ENCODE measurements at places on chromosomes 2 and 18.

- DNase-seq, result no peak
These were observed 24.9 kb downstream of the MERTK start for GRCh38 chr2:111923276-111923804.

DNA sequence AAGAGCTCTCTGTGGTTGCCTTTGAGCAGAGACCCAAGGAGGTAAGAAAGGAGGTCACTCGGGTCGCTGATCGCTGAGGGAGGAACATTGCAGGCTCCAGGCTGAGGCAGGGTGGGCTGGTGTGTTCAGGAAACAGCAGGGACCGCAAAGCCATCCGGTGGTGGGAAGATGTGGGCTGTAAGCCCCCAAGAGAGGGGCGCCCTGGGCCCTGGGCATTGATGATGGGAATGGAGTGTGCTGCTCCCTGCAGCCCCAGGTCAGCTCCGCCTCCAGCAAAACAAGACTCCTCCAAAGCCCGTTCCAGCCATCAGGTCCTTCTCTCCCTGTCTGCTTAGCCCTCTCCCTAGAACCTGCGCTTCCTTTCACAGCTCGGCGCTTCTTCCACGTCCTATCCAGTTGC, 229.7 kb downstream of the KLHL29 start:
- DNase-seq, result peak; percentile 68

DNA sequence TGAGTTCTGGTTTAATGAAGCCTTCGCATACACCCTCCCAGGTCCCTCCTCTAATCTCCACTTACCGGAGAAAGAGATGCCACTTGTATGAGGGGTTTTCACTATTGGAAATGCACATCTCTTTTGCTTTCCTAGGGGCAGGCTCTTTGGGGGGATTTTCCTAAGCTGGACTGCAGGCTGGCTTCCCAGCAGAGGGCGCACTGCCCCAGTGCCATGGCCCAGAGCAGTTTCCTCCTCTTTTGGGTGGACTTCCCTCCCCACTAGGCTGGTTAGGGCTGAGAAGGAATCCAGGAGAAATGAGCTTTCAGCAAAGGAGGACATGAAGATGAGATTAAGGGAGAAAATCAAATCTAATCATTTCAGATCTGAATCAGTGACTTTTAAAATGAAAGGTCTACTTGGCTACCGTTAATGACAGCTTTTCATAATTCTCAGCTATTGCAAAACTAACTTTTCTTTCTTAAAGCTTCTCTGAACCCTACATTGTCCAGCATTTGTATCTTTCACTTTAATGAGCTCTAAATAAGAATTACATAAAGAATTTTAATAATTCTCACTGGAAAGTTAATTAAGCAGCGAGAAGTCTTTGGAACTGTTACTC, 784.1 kb upstream of the FANCL start:
- DNase-seq, result no peak

- DNase-seq, result no peak
These were observed 209.2 kb downstream of the MCFD2 start for GRCh38 chr2:46706264-46706983.

- no peak for DNase-seq
These were observed 433 bp downstream of the SH3RF3 start for GRCh38 chr2:109129356-109129920.

DNA sequence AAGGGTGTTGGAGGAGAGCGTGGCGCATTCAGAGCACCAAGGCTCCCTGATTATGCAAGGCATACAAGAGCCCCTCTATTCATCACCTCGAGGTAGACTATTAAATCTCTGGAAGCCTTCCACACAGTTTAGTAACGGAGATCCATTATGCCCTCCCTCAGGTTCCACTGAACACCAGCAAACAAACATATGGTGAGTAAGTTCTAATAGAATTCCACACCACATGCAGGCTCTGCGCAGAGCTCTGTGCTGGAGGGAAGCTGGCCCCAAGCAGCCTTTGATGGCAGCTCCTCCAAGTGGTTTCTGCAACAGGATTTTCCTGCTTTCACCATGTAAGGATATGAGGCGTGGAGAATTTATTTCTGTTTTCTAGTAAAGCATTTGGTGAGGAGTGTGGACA, 238.6 kb downstream of the C1D start:
- no peak for DNase-seq

- DNase-seq, result no peak
These were observed 70.9 kb downstream of the PIEZO2 start for GRCh38 chr18:11078491-11078890.

DNA sequence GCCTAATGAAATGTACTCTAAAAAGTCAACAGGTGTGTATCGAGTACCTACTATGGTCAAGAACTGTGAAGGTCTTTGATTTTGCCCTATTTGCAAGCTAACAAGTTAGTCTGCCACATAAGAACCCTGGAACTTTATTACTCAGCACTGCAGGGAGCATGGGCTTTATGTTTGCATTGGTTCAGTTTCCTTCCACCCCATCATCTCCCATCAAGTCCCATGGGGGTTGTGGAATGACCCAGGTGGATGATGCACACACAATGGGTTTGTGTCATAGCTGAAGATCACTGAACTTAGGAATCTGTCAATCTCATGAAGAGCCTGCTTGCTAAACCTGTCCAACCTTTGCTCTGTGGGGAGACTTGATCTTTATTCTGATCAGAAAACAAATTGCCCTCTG, 265.5 kb downstream of the RPRM start:
- DNase-seq, result no peak

DNA sequence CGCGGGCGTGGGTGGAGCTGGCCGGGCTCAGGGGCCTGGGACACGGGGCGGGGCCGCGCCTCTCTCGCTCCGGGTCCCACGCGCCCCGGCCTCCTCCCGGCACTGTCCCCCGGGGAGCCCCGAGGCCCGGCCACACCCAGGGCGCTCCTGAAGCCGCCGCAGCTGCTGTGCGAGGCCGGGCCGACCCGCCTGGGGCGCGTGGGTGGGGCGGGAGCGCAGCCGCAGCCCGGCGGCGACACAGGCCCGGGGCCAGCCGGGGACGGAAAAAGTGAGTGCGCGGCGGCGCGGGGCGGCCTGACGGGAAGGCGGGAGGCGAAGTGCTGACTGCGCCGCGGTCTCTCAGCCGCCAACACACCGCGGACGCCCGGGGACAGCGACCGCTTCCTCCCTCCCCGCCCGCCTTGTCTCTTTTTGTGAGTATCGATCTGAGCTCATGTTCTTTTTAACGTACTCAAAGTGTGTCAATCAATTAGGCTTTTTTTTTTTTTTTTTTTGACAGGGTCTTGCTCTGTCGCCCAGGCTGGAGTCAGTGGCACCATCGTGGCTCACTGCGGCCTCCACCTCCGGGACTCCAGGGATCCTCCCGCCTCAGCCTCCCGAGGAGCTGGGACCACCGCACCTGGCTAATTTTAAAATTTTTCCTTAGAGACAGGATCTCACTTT, 14.5 kb downstream of the PDCD1 start:
- no peak for DNase-seq

DNA sequence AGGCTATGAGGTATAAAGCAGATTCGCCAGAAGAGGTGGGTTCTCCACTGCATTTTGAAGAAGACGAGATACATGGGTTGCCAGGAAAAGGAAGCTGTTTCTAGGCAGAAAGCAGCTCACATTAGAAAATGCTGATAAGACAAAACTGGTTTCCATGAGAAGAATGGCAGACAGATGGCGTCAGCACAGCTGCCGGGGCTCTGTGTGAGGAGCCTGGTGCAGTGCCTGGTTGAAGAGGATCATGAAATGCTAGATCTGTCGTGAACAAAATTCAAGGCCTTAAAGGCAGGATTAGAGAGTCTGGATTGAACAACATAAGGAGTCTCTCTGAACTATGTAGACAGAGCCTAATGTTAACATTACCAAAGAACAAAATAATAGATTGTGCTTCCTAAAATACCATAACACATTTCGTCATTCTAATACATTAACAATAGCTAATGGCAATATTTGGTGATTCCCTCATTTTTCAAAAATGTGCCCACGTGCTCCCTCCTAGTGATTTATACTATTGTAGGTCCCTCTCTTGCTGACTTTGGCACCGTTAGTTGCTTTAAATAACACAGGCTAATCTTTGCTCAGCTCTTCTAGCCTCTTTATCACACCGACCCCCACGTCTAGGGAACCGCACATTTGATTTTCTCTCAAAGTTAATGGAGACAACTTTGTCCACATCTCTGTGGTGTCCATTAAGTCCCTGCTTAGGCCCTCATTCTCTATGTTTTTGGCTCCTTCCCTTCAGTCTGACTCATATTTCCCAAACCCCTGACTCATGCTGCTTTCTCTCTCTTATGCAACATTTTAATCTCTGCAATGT, 38.2 kb downstream of the EFEMP1 start:
- no peak for DNase-seq

- peak; percentile 72 for DNase-seq
These were observed 245.6 kb downstream of the HDAC4 start for GRCh38 chr2:239154971-239155805.

GRCh38 chr2:181197140-181197760, 216.8 kb downstream of the UBE2E3 start:
- DNase-seq, result no peak

- DNase-seq, result no peak
These were observed 2070.4 kb upstream of the CELF4 start for GRCh38 chr18:39635966-39636365.

DNA sequence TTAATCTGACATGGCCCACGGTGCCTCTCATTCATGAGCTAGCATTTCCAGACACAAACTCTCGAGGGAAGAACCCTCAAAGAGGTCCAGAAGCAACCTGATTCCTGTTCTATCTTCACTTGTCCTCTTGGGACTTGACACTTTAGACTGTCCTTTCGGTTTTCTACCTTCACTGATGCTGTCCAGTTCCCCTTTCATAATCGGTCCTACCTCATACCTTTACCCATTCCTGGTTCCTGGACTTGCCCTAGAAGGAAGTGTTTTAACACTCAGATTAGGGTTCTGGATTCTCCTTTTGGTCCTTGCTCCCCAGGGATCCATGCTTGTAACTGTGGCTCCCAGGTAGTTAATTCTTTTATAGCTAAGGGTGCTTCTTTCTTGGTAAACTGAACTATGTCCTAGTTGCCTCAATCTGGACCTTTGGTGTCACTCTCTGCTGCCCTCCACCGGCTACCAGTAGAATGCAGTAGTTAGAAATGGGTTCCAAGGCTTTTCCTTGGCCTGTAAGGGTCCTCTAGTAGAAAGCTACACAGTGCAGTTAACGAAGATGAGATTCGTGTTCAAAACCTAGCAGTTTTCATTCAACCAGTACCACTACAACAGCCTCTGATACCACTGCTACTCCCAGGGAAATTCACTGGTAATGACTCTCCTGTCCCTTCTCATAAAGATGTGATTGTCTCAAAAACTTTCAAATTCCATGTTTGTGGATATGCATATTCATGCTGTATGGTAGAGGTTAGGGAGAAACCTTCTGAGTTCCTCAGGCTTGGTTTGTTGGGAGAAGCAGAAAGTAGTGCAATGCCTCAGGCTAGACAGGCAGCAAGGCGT, 178.1 kb upstream of the CYP26B1 start:
- DNase-seq, result no peak

- DNase-seq, result no peak
These were observed 328 bp downstream of the EGR4 start for GRCh38 chr2:73292906-73293533.

DNA sequence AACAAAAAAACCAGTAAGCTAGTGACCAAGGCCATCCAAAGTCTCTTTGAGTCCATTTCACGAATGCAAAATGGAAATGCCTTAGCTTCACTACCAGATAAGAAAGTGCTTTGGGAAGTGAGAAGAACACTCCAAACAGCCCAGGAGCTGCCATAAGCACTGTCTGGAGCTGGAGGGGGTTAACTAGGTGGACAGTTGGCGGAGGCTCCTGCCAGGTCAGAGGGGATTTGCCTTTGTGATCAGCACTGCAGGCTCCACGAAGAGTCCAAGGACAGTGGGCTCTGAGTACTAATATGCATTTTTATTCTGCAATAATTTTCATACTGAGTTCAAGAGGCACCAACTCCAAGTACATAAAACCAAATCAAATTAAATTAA, 233.3 kb upstream of the SMAD2 start:
- no peak for DNase-seq

DNA sequence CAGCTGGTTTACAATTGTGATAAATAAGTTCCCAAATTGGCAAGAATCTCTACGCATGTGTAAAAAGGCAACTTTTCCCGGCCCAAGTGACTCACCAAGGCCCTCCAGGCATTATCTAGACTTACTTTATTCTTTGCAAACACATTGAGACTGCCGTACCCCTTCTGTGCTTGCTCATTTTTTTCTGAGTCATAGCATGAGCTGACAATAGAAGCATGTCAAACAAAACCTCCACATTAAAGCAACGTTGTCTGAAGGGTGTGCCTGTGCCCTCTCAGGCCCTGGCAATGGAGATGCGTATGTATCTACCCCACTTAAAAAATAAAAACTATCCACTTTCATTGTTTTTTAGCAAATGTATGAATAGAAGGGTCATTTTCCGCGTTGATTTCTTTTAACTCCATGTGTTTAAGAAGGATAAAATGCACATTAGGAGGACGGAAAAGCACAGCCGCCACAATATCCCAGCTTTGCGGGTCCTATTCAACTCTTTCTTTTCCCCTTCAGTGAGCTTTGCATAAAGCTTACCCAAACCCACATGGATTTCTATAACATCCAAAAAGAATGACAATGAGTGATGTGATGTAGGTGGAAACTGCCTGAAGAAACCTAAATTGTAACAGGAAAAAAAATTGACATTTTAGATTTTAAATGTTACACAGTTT, 298.2 kb downstream of the CDCA7 start:
- DNase-seq, result no peak

DNA sequence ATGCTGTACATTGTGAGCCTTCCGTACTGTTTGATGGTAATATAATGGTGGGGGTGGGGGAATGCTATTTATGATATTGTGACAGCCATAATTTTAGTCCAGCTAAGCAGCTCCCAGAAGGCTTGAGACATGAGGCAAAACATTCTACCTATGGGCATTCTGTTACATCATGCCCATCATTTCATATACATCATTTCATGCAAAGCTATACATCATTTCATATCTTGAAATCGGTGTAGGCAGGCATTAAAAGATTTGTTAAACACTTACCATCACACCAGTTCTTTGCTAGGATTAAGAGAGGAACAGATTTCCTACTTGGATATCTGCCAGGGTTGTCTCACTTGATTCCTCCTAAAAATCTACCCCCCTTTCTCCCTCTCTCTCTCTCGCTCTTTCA, 84.5 kb downstream of the COL5A2 start:
- no peak for DNase-seq

- DNase-seq, result no peak
These were observed 17.9 kb downstream of the PIAS2 start for GRCh38 chr18:46899274-46899948.

- DNase-seq, result peak; percentile 88
These were observed 29.9 kb downstream of the ANO7 start for GRCh38 chr2:241218131-241219029.

GRCh38 chr2:198375083-198375410, 570.7 kb downstream of the PLCL1 start:
- no peak for DNase-seq

DNA sequence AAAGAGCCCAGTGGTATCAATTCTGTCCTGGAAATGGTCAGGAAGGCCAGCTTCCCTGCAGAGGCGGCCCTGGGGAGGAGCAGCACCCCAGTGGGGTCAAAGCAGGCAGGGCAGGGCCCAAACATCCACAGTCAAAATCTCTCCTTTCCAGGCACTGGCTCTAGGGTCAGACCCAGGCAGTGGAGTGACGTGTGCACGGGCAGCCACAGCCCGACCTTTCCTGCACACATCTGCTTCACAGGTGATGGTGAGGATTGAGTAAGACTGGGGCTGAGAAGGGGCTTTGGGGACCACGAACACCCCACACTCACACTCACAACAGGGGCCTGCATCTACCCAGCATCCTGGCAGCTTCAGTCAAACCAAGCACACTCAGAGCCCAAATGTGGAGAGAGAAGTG, 97.8 kb upstream of the GLI2 start:
- DNase-seq, result no peak

- DNase-seq, result no peak
These were observed 164.6 kb downstream of the RTP5 start for GRCh38 chr2:242034138-242034537.

- no peak for DNase-seq
These were observed 80.1 kb downstream of the CYBRD1 start for GRCh38 chr2:171602352-171602751.

Data from chondrocyte (in vitro differentiated cells).